ENCODE measurements at places on chromosomes 13 and 19.

GRCh38 chr19:33202546-33203507, 8.7 kb downstream of the LRP3 start:
- DNase-seq = no peak

DNA sequence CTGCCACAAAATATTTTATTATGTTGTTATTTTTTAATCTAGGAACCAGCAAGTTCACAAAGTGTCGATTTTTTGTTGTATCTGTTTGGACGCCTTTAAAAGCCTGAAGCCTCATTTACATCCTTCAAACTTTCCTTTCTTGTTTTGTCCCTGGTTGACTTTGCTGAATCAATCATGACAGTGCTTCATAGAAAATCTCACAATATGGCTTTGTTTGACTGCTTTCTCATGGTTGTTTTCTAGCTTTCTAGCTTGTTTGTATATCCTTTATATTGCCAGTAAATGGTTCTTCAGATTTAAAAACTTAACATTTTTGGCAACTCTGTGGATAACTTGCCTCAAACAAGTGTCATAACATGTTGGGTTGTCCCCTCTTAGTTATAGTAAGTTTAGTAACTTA, 84.1 kb upstream of the ATXN8OS start:
- DNase-seq = no peak

DNA sequence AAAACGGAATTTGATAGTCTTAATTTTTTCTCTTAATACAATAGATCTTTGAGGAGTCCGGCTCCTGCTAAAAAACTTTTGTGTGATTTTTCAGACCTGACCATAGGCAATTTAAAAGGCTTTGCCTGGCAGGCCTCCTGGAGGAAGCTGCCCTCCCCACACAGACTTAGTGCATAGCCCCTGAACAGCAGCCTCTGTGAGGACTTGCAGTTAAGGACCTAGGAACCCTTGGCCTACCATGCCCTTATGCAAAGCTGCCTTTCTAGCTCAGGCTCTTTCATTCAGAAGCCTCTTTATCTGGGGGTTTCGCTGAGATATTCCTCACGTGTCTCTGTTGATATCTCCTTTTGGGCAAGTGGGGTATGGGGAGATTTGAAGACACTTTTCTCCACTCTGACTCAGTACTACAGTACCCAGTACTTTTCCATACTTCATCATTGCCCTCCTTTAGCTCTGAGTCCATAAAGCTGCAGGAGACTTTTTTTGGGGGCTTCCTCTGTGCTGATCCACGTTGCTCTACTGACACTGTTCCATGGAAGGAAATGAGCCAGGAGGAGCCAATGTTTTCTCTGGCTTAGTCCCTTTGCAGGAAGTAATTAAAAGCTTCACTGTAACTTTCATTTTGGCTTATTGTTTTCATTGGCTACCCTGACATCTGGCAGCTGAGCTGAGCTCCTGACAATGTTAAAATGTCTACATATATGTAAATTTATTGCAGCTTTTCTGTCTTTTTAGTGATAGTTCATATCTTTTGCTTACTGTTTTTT, 283.1 kb downstream of the TDRD3 start:
- no peak for DNase-seq

- DNase-seq = no peak
These were observed 42.6 kb downstream of the CRTC1 start for GRCh38 chr19:18725841-18726770.

DNA sequence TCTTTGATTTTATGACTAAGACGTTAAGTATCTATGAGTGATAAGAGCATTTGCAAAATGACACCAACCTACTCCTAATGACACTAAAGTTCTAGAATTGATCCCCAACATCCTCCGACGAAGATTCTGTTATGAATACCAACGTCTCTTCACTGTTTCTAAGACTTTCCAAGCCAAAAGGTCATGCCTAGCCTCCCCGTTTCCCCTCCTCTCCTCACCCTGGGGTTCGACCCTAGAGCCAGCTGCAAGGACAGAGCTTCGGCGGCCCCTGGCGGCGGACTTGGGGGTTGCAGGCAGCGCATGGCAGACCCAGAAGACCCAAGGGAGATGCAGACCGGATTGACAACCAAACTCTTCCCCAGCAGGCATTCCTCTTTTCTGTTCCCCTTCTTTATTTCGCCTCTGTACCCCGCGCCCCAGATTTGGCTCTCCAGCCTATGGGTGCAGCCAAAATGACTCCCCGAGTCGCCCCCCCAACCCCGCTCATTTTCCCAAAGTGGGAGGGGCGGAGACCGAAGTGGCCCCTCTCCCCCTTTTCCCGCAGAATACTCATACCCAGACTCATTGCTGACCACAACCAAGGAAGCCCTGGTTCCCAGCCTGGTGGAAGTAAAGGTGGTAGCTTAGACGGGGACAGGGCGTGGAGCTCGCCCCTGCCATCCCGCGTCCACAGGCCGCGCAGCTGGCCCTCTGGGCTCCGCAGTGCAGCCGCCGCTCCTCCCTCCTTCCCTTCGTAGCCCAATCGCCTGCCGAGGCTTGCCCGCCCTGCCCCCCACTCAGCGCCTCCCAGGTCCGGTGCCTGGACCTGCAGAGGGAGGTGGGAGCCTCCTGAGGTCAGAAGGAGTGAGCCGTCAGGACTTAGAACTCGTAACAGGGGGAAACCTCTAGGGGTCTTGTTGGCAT, 4.1 kb upstream of the EML2 start:
- DNase-seq = peak; percentile 89

- DNase-seq = no peak
These were observed 12.2 kb downstream of the LAIR1 start for GRCh38 chr19:54352546-54352945.

- DNase-seq = no peak
These were observed 70.6 kb upstream of the SERP2 start for GRCh38 chr13:44302940-44303575.

GRCh38 chr13:23673867-23674605, 103.8 kb downstream of the TNFRSF19 start:
- DNase-seq = no peak

DNA sequence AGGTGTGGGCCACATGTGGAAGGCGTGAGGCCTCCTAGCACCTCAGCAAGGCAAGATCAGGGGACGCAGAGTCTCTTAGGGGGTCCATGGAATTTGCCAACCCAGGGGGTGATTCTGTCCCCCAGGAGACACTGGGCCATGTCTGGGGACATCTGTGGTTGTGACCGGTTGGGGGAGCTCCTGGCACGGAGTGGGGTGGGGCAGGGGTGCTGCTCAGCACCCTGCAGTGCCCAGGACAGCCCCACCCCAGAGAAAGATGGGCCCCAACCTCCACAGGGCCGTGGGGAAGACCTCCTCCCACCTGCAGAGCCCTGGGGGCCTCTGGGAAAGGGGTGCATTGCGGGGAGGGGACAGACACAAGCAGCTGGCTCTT, 4.0 kb downstream of the MKNK2 start:
- no peak for DNase-seq

DNA sequence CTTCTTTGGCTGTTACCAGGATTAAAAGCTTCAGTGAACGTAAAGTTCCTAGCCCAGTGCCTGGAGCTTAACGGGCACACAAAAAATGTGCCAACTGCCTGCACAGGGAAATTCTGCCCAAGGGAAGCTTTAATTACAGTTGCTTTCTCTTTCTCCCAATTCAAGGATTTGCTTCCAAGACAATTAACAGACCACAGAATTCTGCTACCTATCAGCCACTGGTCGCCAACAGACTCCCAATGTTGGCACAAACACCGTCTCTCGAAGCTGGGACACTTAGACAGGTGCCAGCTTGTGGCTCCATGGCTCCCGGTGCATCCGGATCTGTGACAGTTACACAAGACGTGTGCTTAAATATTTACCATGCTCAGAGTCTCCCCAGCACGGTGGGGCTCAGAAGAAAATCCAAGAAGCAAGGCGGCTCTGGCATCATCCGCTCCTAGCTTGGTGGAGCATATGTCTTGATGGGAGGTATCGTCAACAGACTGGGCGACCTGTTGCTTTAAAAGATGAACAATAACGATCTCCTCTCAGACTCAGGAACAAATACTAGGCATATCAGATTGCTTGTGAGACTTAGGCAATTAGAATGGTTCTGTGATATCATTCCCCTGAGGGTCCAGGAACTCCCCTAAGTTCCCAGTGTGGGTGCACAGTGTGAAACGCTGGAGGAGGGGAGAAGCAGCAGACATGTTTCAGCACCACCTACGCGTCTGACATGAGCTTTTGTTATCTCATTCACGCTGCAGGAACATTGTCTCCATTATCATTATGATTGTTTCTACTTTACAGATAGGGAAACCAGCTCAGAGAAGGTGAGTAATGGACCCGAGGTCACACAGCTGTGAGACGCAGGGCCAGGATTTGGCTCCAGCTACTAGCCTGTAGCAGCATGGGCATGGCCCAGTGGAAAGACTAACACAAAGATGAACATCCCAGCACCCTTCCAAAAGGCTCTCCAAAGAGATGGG, 61.6 kb downstream of the ALOX5AP start:
- peak; percentile 48 for DNase-seq

GRCh38 chr13:33610438-33611120, 207.4 kb upstream of the RFC3 start:
- DNase-seq = peak; percentile 38

DNA sequence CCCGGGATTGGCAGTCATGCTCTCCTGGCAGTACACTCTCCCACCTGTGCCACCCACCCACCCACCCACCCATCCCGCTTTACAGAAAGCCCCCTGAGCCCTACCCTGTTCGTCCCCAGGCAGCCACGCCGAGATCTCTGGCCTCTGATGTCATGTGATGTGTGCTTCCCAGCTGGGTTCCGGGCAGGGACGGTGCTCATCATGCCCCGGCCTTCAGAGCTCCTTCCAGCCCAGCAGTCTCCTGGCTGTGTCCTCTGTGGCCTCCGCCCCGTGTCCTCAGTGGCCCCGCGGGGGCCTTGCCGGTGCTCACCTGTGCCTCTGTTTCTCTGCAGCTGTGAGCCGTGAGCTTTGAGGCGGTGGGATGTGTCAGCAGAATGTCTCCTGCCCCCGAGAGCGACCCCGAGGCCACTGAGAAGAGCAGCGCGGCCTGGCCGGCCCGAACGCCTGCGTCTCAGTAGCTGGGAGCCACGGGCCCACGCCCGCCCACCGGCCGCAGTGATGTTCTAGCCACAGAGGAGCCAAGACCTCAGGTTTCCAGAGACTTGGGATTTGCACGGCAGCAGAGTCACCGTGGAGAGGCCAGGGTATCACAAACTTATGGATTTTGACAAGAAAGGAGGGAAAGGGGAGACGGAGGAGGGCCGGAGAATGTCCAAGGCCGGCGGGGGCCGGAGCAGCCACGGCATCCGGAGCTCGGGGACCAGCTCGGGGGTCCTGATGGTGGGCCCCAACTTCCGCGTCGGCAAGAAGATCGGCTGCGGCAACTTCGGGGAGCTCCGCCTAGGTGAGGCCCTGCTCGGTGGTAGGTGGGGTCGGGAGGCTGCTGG, 28.4 kb downstream of the CSNK1G2 start:
- DNase-seq = no peak

DNA sequence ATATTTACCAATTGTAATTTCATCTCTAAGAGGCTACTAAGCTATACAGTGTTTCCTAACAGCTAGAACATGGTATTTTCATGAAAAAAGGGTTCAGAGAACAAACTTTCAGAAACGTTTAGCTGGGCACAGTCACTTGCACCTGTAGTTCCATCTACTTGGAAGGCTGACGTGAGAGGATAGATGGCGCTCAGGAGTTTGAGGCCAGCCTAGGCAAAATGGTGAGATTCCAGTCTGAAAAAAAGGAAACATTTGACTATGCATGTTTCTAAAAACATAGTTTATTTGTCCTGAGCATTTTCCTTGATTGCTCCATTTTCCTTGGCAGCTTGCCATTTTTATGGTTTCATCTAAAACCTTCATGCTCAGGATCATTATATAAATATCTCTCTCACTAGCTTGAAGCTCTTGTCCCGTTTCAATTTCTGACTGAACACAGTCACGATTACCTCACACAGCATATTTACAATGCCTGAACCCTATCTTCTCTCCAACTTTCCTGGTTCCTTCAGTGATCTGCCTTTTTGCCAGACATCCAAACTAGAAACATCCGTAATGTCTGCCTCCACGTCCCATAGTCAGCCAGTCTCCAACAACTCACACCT, 200.8 kb downstream of the RGCC start:
- DNase-seq = no peak

DNA sequence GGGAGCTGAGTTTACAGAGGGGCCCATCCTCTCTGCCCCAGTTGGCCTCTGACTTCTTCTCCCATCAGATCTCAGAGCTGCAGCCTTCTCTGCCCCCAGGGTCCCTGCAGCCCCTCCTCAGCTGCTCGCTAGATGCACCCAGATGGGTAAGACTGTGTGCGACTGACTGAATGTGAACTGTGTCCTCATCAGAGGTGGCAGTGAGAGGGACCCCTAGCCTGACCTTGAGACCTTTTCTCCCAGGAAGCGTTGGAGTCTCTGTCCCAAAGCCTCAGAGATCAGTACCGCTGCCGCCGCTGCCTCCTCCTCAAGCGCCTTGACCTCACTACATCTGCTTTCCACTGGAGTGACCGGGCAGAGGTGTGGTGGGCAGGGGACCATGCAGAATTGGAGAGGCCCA, 2.4 kb downstream of the FAM98C start:
- no peak for DNase-seq

DNA sequence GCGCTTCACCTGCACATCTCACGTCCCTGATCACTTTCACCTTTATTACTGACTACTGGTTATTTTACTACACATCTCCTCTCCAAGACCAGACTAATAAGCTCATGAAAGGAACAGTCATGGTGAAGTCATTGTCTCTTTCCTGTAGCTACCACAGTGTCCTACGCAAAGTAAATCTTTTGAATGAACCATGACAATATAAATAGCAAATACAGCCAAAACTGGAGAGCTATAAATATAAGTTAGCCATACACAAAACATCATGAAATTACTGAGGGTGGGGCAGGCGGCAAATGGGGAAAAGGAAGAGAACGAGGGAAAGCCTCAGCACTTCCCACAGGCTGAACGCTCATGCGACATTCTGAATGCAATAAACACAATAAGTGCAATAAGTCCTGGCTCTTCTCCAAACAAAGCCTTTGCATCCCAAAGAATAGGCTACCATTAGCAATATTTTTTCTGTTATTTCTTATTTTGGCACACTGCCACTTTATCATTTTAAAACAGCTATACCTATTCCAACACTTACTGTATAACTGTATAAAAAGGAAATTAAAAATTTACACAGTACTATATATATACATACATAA, 62.5 kb downstream of the TUBGCP3 start:
- DNase-seq = no peak

- peak; percentile 71 for DNase-seq
These were observed 65.9 kb downstream of the KCNRG start for GRCh38 chr13:50080911-50081678.

- DNase-seq = no peak
These were observed 26.7 kb upstream of the RNASEH2B start for GRCh38 chr13:50882816-50883435.

GRCh38 chr13:41145136-41145908, 12.7 kb upstream of the KBTBD6 start:
- DNase-seq = no peak

DNA sequence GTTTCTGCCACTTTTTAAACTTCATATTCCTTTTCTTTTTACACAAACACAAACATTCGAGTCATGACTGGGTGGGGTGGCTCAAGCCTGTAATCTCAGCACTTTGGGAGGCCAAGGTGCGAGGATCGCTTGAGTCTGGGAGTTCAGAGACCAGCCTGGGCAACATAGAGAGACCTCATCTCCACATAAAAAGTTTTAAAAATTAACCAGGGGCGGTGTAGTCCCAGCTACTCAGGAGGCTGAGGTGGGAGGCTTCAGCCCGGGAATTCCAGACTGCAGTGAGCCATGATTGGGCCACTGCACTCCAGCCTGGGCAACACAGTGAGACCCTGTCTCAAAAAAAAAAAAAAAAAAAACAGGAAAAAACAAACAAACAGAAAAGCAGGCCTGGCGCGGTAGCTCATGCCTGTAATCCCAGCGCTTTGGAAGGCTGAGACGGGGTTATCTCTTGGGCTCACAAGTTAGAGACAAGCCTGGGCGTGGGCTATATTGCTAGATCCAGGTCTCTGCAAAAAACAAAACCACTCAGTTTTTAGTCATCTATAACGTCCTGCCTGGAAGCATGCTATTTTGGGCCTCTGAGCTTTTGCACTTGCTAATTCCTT, 583 bp upstream of the BAX start:
- DNase-seq = no peak

All from mucosa of descending colon (tissue), 3 donors.